GM03348 (cell line): ENCODE measurements at places on chromosomes 7 and 10.

GRCh38 chr10:15251791-15252380 is 83.4 kb upstream of the NMT2 start:
- DNase-seq: no peak

DNA sequence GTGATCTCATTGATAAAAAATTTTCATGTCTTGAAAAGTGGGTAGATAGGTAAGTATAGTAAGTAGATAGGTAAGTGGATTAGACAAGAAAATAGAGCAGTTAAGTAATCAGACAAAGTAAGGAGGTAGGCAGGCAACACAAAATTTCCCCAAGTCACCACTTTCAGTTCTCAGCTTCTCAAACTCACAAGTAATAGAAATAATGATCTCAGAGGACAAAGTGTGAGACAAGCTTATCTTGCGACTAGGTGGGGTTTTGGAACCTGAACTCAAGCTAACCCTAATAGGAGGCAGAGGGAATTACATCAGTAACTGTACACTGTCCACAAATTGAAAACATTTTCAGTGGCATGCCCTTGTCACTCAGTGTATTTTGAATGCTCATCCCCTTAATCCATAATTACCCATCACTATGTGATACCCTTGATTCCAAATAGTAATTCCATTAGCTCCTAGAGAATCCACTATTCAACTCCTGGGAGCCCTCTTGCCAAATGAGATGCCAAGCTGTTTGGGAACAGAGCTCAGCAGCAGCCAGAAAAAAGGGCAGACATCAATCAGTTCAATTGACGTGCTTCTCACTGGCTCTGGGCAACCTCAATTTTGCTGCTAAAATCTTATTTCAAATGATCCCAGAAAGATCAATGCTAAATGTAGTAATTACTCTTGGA is 703.2 kb downstream of the XPNPEP1 start:
- DNase-seq: no peak

- no peak for DNase-seq
Observed at GRCh38 chr10:110404413-110404812, 93.3 kb upstream of the DUSP5 start.

DNA sequence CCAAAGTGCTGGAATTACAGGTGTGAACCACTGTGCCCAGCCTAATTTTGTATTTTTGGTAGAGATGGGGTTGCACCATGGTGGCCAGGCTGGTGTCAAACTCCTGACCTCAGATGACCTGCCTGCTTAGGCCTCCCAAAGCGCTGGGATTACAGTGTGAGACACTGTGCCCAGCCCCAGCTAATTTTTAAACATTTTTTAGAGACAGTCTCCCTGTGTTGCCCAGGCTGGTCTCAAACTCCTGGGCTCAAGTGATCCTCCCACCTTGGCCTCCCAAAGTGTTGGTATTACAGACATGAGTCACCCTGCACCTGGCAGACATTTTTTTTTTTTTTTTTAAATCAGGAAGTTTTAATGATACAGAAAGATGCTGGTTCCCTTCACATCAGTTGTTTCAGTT is 15.5 kb downstream of the DENND10 start:
- DNase-seq: no peak

- no peak for DNase-seq
Observed at GRCh38 chr7:122298618-122299017, 5.9 kb downstream of the FEZF1 start.

- no peak for DNase-seq
Observed at GRCh38 chr7:88279323-88279722, 27.4 kb downstream of the STEAP4 start.

DNA sequence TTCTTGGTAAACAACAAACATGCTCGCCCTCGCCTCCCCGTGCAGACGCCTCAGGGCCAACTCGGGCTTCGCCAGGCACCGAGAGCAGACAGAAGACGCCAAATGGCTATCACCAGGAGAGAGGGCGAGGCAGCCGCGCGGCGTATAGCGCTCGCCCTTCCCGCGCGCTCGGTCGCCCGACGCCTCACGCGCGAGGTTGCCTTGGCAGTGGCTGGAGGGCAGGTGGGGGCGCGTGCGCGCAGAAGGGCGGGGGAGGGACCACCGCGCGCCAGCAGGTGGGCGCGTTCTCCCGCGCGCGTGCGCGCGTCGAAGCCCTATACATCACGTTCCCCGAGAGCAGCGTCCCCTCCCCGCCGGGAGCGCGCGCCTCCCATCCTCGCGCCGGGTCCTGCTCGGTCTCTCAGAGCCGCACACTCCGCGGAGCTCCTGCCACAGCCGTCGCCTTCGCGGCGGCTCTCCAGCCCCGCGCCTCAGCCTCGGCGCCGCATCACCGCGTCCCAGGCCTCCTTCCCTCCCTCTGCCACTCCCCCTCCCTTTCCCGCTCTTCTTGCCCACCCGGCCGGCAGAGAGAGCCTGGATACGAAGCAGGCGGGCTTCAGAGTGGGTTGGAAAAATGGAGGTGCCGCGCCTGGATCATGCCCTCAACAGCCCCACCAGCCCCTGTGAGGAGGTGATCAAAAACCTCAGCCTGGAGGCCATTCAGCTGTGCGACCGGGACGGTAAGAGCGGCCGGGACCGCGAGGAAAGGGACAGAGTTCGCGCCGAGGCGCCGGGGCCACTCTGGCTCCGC is at the start of gene PHYHIPL:
Gene PHYHIPL, plus strand, starts transcription at position 403 of the 790 bp plus-strand sequence. Its CDS starts 211 bp downstream, at position 614.
- peak; percentile 7 for DNase-seq

DNA sequence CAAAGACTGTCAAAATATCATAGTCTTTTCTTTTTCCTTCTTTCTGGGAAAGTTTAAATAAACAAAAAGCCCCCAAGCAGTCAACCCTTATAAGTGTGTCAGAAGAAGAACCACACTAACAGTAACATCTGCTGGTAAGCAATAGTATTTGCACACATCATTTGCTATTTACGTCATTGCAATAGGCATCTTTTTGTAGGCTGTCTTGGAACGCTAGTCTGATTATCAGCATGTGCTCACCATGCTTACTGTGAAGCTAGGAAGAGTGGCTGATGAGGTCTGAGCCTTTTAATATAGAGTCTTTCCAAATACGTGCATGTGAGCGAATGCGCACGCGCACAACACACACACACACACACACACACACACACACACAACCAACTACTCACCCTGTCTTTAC is 599.0 kb upstream of the TPK1 start:
- DNase-seq: no peak

- DNase-seq: peak; percentile 95
Observed at GRCh38 chr10:101782811-101783735, at the start of gene NPM3. TSS of gene NPM3 (minus strand) at chr10:101783446. CDS start at chr10:101783390, 56 bp downstream.

- no peak for DNase-seq
Observed at GRCh38 chr7:155667241-155667829, 22.9 kb downstream of the RBM33 start.

- DNase-seq: peak; percentile 91
Observed at GRCh38 chr7:35253710-35254495, at the start of gene TBX20. TSS of gene TBX20 (minus strand) at chr7:35254100. CDS start at chr7:35253620, 480 bp downstream.

DNA sequence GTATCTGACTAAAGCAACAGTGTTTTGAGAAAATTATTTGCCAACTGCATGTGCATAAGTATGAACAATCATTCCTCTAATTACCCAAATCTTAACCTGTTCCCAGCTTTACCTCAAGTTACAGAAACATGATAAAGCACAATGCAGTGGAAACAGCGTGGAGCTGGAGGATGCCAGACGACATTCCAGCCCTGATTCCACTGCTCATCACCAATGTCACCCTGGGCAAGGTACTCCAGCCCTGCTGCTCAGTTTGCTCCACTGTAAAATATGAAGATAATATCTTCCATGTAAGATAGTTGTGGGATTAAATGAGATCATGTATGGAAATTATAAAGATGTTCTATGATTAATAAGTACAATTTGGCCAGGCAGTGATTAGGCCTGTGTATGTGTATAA is 50.4 kb upstream of the ODAD2 start:
- no peak for DNase-seq

GRCh38 chr10:43287056-43288007 is 20.5 kb upstream of the RASGEF1A start:
- DNase-seq: no peak

DNA sequence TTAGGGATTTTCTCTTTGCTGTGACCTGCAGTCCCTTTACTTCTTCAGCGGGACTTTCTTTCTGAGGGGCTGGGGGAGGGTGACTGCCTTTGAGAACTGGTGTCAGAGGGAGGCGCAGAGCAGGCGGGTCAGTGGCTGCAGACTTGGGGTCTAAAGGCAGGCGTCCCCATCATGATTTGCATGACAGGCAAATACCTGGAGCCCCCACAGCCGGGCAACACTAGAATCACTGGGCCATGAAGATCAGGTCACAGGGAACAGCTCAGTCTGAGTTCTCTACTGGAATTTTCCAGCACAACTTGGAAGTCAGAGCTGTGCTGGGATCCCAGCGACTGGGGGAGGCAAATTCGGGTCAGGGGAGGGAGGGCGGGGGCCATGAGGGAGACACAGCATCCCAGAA is 29.2 kb upstream of the PITRM1 start:
- DNase-seq: no peak

- peak; percentile 71 for DNase-seq
Observed at GRCh38 chr10:86411281-86411841, 44.8 kb upstream of the GRID1 start.

DNA sequence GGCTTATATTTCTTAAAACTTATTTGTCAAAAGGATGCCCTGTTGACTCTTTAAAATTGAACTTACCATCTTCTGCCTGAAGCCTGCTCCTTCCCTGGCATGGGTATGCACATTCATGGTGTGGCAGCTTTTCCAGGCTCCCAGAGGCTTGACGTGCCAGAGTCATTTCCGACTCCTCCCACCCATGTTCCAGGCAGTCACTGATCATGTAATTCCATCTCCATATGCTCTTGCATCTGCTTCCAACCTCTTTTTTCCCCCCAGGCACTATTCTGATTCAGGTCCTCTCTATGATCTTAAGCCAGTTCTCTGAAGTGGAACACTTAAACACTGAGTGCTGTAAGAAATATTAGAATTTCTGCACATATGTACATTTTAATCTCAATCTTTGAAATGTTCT is 82.2 kb downstream of the CFAP58 start:
- DNase-seq: peak; percentile 18

- DNase-seq: no peak
Observed at GRCh38 chr10:127877116-127877515, 15.6 kb downstream of the CLRN3 start.

GRCh38 chr7:124013306-124013705 is 19.6 kb downstream of the TMEM229A start:
- DNase-seq: no peak

DNA sequence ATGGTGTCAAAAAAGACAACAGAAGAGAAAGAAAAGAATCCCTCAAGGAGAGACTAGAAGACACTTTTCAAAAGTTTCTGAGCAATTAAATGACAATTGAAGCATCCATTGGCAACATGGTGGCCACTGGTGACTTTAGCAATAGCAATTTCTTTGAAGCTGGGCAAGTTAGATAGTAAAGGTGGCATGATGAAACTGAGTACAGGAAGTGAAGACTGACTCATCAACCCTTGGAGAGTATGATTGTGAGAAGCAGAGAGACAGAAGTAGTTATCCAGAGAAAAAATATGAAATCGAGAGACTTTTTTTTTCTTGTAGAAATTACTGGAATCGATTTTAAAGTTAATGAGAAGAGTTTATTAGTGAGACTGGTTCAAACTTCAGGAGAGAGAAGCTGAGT is 52.5 kb downstream of the DGKB start:
- DNase-seq: no peak

- DNase-seq: no peak
Observed at GRCh38 chr7:89073776-89074175, 278.2 kb upstream of the TEX47 start.

DNA sequence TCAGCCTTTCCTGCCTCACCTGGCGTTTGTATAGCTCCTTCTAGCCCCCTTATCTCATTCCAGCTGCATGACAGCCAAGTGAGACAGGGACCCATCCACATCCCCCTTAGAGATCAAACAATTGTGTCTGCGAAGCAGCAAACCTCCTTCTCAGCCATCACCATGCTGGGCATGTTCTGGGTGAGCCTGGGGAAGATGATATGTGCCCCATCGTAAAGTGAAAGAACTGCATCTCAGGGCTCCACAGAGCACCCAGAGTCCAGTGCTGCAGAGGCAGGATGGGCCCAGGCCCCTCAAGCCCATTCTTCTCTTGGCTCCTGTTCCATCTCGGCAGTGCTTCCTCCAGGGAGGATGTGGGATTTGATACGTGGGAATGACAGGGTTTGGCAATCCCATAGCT is 43.2 kb downstream of the FIGNL1 start:
- DNase-seq: no peak

- DNase-seq: no peak
Observed at GRCh38 chr7:67523713-67524112, 527.1 kb downstream of the TYW1 start.

GRCh38 chr10:30190577-30191552 is 131.5 kb upstream of the JCAD start:
- no peak for DNase-seq

DNA sequence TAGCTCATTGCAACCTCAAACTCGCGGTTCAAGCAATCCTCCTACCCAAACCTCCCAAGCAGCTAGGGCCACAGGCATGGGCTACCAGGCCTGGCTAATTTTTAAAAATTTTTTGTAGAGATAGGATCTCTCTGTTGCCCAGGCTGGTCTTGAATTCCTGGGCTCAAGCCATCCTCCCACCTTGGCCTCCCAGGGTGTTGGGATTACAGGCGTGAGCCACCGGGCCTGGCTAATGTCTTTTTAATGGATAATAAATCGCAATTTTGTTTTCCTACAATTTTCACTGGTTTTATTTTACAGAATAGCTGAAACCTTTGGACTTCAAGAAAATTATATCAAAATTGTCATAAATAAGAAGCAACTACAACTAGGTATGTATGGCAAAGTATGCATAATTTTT is 10.9 kb downstream of the NUB1 start:
- no peak for DNase-seq

DNA sequence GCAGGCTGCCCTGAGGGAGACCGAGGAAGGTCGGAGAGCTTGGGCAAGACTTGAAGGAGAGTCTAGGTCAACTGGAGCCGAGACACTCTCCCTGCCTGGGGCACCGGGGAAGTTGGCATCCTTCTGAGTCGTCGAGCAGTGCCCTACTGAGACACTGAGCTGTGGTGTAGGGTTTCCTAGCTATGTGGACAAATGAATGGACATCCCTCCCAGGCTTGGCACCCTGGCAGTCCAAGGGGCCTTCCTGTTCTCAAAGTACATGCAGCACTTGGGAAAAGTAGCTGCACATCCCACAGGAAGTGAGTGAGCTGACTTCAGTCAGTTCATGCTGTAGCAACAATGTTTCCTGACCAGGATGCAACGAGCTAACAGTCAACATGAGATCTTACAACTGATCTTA is 57.2 kb upstream of the INPP5A start:
- DNase-seq: no peak
